ENCODE measurements at places on chromosomes 6 and 20.

DNA sequence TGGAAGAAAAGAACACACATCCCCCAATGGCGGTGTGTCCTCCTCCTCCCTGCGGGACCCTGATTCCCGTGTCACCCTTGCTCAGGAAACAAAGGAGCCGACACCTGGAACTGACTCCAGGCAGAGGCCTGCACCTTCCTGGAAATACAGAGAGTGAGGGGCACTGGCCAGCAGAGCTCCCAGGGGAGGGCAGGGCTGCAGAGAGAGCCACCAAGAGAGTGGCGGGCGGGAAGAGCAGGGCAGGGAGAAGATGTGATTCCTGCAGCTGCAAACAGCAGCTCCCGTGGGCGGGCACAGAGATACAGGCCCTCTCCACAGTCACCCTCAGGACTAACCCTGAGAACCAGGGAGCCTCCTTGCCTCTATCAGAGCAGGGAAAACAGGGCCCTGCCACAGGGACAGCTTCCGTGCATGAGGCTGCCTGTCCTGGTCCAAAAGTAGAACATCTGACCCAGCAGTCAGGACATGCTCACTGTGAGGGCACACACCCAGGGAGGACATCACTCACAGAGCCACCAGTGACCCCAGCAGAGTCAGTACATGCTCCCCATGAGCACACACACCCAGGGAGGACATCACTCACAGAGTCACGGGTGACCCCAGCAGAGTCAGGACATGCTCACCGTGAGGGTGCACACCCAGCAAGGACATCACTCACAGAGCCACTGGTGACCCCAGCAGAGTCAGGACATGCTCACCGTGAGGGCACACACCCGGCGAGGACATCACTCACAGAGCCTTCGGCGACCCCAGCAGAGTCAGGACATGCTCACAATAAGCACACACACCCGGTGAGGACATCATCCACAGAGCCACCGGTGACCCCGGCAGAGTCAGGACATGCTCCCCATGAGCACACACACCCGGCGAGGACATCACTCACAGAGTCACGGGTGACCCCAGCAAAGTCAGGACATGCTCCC, 193.1 kb downstream of the DLL1 start:
- DNase-seq = no peak

DNA sequence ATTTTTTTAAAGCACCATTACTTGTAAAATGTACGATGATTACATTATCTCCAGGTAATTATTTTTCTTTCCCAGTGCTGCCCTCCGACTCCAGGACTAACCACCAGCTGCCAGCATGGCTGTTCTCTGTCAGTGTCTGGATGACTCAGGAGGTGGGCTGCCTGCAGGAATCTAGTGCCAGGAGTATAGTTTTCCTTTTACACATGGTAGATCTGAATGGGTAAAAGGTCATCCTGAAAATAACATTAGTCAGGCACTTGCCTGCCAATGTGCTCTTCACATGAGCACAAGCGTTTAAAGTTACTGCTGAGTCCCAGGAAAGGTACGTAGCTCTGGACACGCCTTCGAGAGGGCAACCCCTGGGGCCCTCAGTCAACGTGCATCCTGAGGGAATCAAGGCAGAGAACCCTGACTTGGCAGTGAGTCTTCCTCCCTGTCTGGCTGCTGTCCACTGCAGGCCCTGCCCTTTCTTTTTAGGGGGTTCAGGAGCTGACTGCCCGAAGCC, 2.4 kb downstream of the DYNLT1 start:
- peak; percentile 43 for DNase-seq

- no peak for DNase-seq
Measured at GRCh38 chr6:106886922-106887797, 87.4 kb downstream of the CD24 start.

DNA sequence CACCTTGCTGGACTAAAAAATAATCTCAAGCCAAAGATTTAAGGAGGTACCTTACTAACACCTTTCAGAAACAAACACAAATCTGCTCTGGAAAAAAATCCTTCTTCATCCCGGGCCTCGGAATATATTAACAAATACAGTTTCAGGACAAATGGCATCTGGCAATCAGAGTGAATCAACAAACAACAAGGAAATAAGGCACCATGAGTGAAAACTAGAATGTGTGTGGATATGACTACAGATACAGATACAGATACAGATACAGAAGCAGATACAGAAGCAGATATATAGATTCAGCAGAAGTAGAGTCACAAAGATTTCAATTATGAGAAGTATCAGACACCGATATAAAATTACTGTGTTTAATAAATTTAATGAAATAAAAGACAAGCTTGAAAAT, 178.4 kb downstream of the QKI start:
- no peak for DNase-seq

GRCh38 chr20:1081891-1082290, 36.5 kb upstream of the PSMF1 start:
- no peak for DNase-seq

DNA sequence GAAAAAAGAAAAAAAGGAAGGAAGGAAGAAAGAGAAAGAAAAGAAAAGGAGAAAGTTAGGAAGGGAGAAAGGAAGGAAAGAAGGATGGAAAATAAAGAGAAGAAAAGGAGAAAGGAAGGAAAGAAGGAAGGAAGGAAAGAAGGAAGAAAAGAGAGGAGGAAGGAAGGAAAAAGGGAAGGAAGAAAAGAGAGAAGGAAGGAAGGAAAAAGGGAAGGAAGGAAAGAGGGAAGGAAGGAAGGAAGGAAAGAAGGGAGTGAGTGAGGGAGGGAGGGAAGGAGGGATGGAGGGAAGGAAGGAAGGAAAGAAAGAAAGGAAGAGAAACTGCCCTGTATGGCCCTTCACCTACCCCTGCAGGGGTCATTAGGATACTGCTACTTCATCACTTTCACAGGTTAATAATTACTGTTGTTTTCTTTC, 12.9 kb upstream of the IGF2R start:
- no peak for DNase-seq

- peak; percentile 67 for DNase-seq
Measured at GRCh38 chr6:31041372-31041974, 31.2 kb downstream of the MUC22 start.

GRCh38 chr6:109877028-109878004, 100.8 kb upstream of the GPR6 start:
- DNase-seq = no peak

DNA sequence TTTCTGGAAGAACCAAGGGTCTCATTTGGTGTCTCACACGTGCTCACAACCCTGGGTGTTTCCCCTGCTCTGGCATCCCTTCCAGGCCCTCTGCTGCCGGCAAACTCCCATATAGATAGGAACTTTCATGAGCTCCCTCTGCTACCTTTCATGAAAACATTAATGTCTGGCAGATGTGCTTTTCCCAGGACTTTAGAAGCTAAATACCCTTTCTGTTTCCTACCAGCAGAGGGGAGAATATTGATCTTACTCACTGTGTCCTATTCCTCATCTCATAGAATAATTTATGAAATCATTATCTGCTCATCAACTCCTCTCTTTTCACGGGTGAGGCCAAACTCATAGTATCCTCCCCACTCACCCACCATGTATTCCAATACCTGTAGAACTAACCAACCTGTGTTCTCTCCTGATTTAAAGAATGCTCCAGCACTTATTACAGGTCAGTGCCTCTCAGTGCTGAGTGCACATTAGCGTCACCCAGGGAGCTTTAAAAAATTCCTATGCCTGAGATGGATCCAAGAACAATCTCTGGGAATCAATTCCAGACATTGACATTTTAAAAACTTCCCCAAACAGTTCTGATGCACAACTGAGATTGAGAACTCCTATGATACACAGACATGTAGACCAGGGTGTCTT, 298.5 kb upstream of the JAG1 start:
- no peak for DNase-seq

DNA sequence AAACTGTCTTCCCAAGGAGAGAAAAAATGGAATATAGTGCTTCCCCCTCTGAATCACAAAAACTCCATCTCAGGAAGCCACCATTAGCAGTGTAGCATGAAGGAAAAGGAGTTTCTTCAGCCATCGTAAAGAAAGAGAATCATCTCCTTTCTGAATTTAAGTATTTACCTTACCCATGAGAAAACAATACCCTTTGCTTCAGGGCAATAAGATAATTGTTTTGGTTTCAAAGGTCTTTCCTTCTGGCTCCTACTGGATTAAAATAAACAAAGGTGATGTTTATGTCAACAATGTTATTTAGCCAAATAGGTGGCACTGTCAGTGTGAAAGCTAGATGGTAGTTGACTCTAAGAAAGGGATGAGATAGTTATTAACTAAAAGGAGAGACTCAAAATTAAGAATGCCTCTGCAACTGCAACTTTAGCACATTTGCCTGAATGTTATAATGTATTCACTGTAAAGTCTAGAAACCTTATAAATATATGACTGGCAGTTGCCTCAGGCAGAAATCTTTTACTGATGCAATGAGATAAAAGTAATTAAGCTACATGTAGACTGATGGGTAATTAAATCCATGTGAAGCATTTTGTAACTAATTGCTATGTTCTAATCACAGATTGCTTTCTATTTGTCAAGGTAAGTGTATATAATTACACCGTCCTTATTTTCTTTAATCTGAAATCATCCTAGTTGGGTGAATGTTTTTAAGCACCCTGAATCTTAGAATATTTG, 399.0 kb downstream of the CDKAL1 start:
- peak; percentile 2 for DNase-seq

DNA sequence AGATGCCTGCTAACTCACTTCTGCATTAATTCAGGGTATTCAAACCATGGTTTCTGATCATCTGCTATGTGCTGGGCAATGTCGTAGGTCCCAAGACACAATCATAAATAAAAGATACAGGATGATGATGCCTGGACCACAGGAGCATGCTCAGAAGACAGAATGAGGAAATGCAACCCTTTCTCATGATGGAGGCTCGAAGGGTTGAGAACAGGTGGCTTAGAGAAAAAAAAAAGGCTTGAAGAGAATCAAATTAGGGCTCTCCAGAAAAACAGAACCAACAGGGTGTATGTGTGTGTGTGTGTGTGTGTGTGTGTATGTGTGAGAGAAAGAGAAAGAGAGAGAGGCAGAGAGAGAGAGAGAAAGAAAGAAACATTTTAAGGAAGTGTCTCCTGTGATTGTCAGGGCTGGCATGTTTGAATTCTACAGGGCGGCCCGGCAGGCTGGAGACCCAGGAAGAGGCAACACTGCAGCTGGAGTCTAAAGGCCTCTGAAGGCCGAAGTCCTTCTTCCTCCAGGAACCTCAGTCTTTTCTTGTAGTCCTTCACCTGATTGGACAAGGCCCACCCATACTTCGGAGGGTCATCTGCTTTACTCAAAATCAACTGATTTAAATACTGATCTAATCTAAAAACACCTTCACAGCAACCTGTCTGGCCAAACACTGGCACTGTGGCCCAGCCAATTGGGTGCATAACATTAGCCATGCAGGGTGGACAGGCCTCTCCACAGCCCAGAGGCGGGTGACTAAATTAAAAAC, 143.8 kb downstream of the ERMARD start:
- no peak for DNase-seq

GRCh38 chr6:168713839-168714238, 272.9 kb downstream of the SMOC2 start:
- peak; percentile 20 for DNase-seq

GRCh38 chr20:62054451-62054953, 11.2 kb downstream of the TAF4 start:
- no peak for DNase-seq

GRCh38 chr6:29723262-29723665, at the start of gene HLA-F:
Gene HLA-F (plus strand): TSS chr6:29723434. CDS start chr6:29723464, 30 bp downstream.
- DNase-seq = peak; percentile 91

- DNase-seq = no peak
Measured at GRCh38 chr20:35617397-35618262, 2.0 kb downstream of the SPAG4 start.

GRCh38 chr6:55882718-55883569, 7.6 kb upstream of the BMP5 start:
- DNase-seq = peak; percentile 53

DNA sequence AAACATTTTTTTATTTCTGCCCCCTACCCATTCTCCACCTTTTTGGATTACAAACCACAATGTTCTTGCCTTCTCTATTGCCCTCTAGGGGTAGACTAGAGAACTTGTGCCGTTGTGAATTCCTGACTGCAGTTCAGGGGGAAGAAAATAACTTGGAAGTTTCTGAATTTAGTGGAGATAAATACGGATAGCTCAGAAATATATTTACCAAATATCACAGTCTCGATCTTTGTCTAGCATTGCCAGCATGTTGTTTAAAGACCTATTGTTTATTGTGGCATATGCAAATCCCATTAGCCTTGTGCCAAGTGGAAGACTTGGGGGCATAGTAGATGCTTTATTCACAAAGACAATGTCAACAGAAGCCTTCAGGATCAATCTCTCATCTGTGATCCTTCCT, 154.1 kb upstream of the MMS22L start:
- peak; percentile 18 for DNase-seq

DNA sequence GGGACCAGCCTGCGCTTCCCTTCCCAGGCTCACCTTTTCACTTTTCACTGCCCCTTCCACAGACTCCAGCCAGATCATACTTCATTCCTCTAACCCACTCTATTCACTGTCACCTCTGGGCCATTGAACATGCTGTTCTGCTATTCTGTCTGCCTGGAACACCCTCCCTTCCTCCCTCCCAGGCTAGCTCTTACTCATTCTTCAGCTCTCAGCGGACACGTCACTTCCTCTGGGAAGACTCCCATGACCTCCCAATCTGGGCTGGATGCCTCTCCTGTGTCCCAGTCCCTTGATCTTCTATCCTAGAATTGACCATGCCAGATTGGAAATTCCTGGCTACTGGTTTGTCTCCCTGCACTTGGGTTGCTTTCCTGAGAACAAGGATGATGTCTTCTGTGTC, 5.0 kb downstream of the SLC12A5 start:
- DNase-seq = no peak

- DNase-seq = no peak
Measured at GRCh38 chr6:81067057-81067456, 685.4 kb downstream of the TENT5A start.

GRCh38 chr20:3811467-3812258, 8.7 kb upstream of the AP5S1 start:
- peak; percentile 98 for DNase-seq

- no peak for DNase-seq
Measured at GRCh38 chr20:32963176-32963575, 41.1 kb downstream of the SUN5 start.

DNA sequence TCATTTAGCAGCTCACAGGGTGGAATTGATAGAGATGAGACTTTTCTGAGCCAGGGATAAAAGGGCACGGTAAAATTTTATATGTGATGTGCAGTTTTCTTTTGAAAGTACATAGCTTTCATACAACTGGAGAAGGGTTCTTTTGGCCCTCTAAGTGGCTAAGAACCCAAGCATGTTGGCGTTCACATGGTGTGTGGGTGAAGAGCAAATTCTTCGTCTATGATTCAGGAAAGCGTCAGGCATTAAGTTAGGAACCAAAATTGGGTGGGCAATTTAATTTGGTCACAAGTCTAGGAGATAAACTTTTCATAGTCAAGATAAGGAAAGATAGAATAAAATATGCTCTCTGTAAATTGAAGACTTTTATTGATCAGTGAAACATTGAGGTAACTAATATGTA, 153.9 kb downstream of the UTRN start:
- DNase-seq = no peak

- DNase-seq = no peak
Measured at GRCh38 chr6:11023032-11023431, 21.1 kb downstream of the ELOVL2 start.

All from LoVo (cell line).